ENCODE measurements at places on chromosomes 1 and 21.

DNA sequence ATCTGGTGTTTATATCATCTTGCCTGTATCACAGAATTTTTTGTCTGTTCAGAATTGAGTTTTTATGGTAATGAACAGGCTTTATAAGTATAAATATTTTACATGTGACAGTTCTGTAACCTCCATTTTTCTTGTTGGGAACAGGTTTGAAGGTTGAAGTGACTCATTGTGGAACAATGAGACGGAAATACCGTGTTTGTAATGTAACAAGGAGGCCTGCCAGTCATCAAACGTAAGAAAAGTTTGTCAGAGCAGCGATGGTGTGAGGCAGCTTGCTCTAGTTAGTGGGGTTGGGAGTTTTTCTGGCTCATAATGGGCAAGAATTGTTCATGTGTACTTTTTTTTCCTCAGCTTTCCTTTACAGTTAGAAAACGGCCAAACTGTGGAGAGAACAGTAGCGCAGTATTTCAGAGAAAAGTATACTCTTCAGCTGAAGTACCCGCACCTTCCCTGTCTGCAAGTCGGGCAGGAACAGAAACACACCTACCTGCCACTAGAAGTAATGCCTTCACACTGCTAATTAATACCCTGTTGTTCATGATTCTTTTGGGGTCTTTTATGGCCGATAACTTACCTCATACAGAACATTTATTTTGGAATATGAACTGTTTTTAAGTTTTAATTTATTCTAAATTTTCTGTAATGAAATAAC is 75.2 kb upstream of the TEKT2 start:
- DNase-seq, result no peak

GRCh38 chr1:119582801-119583200 is 65.3 kb downstream of the ZNF697 start:
- no peak for DNase-seq

GRCh38 chr1:42832641-42833240 is 13.7 kb upstream of the ZNF691 start:
- DNase-seq, result no peak

DNA sequence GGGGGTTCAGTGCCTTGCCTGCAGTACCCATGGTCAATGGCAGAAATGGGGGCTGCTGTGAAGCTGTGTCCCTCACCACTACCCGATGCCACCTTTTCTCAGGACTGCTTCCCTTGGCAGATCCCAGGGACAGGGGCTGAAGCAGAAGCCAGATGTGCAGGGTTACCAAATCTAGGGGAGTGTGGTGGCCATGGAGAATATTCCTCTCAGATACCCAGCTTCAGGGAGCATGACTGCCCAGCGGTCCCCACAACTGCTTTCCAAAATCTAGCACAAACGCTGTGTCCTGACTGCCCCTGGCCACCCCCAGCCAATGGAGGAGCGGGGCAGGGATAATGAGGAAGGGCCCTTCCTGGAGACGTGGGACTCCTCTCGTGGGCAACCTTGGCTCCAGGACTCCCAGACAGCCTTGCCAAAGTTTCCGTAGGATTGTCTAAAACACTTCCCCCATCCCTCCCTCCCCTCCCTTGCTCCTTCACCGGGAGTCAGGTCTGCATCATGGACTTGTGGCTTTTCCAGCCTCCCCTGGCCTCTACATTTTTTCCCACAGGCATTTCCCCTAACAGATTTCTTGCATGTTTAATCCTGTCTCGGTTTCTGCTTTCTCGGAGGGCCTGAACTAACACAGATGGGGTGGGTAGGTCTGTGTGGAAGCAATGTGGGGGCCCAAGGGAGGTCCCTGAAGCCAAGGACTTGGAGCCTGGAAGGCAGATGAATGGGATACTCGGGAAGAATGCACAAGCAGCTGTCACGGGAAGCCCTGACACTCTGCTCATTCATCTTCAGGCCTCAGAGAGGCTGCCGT is 80.5 kb downstream of the OMA1 start:
- DNase-seq, result no peak

- DNase-seq, result no peak
Measured at GRCh38 chr1:35264035-35264434, 4.5 kb upstream of the ZMYM4 start.

DNA sequence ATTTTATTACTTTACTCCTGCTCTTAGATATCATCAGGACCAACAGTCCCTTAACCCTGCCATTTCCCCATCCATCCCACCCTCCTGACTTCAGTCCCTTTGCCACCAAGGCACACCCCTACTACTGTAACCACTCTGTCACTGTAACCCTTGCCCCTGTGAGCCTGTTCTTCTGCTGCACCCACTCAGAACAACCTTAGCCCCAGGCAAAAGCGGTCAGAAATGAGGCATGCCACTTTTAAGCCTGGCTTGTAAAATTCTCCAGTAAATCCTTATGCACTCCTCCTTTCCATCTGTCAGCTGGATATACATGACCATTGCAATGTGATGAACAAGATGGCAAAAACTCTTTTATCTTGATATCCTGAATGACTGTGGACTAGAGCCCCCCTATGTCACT is 555.0 kb upstream of the PLXNA2 start:
- no peak for DNase-seq

DNA sequence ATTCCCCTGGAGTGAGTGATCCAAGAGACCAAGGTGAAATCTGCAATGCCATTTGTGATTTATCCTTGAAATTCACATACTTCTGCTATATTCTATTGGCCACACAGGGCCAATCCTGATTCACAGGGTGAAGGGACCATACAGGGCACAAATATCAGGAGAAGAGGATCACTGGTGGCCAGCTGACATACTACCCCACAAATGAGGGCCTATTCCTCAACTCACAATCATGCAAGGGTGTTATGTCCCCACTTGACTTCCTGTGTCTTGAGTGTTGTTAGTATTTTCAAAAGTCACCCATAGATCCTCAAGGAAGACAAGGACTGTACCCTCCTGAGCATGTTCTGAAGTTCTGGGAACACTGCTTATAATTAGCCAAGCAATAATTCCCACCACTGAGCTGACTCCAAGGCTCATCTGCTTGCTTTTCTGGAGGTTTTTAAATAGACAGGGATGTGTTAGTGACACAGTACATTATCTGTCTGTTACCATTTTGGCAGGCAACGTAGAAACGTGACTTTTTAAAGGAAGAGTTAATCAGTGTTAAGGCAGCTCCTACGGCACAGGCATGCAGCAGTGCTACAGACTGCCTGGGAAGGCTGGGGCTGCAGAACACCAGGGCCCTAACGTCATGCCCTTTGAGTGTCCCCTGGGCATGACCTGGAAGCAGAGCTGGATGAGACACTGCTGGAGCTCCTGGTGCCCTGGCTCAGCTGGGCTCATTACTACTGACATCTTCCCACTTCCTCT is 137.4 kb downstream of the FAM78B start:
- no peak for DNase-seq

DNA sequence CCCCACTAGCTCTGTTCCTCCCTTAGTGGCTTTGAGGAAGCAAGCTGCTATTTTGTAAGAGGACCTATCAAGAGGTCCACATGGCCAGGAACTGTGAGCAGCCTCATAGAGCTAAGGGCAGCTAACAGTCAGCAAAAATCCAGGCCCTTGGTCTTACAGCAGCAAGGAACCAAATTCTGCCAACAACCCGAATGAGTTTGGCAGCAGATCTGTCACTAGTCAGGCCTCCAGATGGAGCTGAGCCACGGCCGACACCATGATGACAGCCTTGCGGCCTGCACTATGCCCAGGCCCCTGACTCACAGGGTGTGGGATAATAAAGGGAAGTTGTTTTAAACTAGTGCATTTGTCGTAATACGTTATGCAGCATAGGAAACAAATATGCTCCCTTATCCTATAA is 28.0 kb upstream of the H3-3A start:
- DNase-seq, result no peak

DNA sequence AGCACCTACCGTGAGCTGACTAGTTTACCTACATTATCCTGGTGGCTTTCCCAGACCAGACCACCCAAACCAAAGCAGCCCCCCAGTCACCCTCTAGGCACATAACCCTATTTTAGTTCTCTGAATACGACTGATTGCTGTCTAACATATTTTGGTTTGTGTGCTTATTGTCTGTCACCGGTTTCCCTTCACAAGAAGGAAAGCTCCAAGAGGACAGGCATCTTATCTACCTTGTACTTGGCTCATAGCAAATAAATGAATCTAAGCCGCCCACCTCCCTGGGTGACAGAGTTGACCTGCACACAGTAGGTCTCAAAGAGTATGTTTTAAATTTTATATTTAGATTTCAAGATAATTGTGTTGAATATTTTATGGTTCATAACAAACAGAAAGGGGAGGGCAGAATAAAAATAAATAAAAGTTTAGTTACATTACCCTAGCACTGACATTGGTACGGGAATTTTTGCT is 904 bp upstream of the PRDX6 start:
- no peak for DNase-seq

GRCh38 chr1:224141693-224142092 is 27.8 kb downstream of the FBXO28 start:
- no peak for DNase-seq

- DNase-seq, result no peak
Measured at GRCh38 chr1:173353350-173353749, 123.8 kb upstream of the PRDX6 start.

GRCh38 chr1:181100934-181101333 is 12.4 kb downstream of the IER5 start:
- no peak for DNase-seq

GRCh38 chr21:44089001-44089911 is 17.9 kb upstream of the PWP2 start:
- DNase-seq, result peak; percentile 41

GRCh38 chr1:61247881-61248752 is 165.8 kb downstream of the NFIA start:
- DNase-seq, result no peak

GRCh38 chr1:151005729-151006319 is 878 bp downstream of the MINDY1 start:
- no peak for DNase-seq

GRCh38 chr1:182643699-182644098 is 39.5 kb upstream of the RGS16 start:
- no peak for DNase-seq

DNA sequence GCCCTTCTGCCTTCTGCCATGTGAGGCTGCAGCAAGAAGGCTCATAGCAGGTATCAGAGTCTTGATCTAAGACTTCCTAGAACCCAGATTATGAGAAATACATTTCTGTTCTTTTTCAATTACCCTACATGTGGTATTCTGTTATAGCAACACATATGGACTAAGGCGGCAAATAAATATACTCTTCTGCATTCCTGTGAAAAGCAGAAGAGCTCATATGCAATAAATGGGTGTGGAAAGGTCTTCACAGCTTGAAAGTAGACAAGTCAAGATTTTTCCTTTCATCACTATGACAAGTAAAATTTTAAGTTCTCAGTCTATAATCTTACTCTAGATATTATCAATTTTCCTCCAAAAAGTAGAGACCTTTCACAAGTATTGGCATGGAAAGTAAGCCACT is 36.6 kb downstream of the TNFSF18 start:
- no peak for DNase-seq

Data from activated effector memory CD4-positive, alpha-beta T cell treated with Interleukin-2 at 50 U/mL for 16 hours (primary cell).